Astrocyte of the spinal cord (primary cell): ENCODE measurements at places on chromosomes 13 and 19.

DNA sequence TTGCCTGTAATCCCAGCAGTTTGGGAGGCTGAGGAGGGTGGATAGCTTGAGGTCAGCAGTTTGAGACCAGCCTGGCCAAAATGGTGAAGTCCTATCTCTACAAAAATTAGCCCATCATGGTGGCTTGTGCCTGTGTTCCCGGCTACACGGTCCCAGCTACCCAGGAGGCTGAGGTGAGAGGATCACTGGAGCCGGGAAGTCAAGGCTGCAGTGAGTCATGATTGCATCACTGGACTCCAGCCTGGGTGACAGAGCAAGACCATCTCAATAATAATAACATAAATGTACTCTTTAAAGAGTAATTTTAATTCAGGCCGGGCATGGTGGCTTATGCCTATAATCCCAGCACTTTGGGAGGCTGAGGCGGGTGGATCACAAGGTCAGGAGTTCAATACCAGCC, 38.7 kb downstream of the SKA3 start:
- peak; percentile 34 for DNase-seq

- DNase-seq: no peak
Observed at GRCh38 chr19:13343514-13343913, 162.8 kb downstream of the CACNA1A start.

GRCh38 chr13:20160306-20161274, at the start of gene GJA3:
Gene GJA3 (minus strand): TSS chr13:20161052. CDS start chr13:20143288, 17,764 bp downstream.
- no peak for DNase-seq

GRCh38 chr19:2015608-2015950, at the start of gene BTBD2:
Gene BTBD2 (minus strand): TSS chr19:2015714. CDS start chr19:2015703, 11 bp downstream.
- peak; percentile 79 for DNase-seq

GRCh38 chr19:8641221-8641907, 10.9 kb downstream of the NFILZ start:
- DNase-seq: no peak

DNA sequence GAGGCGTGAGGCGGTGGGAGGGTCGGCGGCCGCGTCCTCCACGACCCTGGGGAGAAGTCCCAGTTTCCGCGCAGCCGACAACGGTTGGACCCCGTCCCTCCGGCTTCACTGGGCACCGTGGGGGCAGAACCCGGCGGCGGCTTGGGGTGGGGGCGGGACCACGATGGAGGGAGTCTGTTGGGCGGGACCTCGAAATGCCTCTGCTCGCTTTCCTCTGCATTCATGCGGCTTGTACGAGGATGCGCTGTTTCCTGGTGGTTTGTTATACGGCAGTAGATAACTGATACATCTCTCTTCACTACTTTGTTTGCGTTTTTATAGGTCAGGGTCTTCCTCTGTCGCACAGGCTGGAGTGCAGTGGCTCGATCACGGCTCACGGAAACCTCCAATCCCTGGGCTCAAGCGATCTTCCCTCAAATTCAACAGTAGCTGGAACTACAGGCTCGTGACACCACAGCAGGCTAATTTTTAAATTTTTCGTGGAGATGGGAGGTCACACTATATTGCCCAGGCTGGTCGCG, 24.6 kb upstream of the ZNF846 start:
- DNase-seq: peak; percentile 45

DNA sequence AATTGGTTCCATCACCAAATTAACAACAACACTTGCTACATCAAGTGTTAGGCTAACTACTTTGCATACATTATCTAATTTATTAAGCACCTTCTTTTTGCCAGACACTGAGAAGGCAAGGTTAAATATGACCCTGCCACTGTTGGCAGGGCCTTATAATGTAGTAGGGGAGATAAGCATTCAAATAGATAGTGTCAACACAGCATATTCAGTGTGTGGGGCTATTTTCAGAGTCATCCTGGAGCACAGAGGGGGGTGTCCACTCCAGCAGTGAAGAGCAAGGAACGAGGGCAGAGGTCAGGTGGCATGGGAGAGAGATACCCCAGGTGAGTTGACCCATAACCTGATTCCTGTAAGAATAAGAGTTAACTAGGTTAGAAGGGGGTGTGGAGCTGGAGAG, 121.6 kb downstream of the COG6 start:
- no peak for DNase-seq

DNA sequence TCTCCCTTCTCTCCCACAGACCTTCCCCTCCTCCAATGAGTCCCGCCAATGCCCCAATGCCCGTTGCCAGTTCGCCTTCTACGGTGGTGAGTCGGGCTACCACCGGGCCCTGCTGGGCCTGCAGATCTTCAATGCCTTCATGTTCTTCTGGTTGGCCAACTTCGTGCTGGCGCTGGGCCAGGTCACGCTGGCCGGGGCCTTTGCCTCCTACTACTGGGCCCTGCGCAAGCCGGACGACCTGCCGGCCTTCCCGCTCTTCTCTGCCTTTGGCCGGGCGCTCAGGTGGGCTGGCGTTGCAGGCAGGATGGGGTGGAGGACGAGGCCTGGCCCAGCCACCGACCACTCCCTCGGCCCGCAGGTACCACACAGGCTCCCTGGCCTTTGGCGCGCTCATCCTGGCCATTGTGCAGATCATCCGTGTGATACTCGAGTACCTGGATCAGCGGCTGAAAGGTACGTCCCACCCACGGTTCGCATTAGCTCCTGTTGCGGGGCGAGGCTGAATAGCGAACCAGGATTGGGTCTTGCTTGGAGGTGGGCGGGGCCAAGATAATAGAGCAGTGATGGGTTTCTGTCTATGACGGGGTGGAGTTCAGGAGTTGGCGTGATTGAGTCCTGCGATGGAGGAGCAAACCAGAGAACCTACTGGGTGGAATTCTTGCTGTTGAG, 11.1 kb downstream of the SLC44A2 start:
- no peak for DNase-seq

DNA sequence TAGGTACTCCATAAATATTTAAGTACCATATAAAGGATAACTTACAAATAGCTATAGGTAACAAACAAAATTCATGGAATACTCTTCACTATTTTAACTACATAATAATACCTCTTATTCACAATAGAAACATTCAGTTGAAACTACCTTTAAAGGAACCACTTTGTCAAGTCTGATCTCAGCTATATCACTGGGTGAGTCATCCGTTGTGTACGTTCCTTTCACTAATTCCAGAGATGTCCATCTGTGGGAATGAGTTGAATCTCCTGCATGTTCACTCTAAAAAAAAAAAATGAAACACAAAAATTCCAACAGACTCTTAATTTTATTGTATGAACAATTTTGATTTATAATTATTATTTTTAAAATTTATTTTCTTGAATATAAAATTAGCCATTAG, 149.4 kb upstream of the FBXL3 start:
- DNase-seq: peak; percentile 71

- DNase-seq: no peak
Observed at GRCh38 chr19:1133471-1133929, 29.7 kb downstream of the GPX4 start.

DNA sequence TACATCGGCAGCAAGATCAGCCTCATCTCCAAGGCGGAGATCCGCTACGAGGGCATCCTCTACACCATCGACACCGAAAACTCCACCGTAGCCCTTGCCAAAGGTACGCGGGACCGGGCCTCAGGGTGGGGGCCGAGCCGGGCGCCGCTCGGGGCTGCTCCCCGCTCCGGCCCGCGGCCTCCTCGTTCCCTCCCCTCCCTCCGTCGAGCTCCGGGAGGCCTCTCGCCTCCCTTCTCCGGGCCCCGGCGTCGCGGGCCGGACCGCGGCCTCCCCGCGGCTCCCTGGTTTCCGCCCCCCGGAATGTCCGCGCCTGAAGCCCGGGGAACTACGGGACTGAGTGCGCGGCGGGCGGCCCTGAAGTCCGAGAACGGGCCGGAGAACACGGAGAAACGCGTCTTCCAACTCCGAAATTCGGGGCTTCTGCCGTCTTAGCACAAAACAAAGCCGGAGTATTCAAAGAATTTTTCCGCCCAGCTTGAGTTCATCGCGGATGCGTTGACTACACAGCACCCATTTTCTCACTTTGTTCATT, 423 bp downstream of the LSM14A start:
- DNase-seq: peak; percentile 41

GRCh38 chr13:70363991-70364390, 255.7 kb upstream of the KLHL1 start:
- DNase-seq: no peak

DNA sequence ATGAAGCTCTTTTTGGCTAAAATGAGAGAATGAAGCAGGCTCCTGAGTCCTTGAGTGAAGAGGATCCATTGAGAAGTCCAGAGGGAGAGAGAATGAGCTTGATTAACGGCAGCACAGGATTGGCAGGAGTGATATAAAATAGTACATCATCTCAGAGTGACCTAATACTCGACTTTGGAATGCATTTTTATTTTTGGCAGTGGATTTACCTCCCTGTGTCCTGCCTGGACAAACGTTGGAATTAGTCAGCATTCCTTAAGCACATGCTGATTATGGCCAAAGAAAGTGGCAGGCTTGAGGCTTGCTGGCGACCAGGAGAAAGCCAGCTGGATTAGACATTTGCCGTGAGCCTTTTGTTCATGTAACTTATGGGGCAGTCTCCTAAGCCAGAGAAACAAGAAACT, 22.9 kb downstream of the LRCH1 start:
- peak; percentile 71 for DNase-seq

GRCh38 chr13:40664350-40665125, 1.9 kb downstream of the FOXO1 start:
- peak; percentile 42 for DNase-seq

DNA sequence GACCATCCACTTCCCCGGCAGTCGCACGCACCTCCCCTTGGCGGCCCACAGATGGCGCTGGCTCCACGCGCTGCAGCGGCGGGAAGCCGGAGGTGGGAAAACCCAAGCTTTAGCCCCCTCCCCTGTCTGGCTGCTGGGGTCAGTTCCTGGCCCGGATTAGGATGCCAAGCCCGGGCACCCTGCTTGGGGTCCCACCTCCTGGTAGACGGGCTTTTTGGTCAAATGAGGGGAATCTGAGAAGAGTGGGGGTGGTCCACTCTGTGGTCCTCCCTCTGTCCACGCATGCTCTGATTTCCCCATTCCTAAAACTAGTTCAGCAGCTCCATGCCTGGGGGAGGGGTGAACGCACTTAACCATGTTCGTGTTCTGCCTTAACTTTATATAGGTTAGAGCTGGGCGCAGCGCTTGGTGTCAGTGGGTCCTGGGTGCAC, 8.1 kb upstream of the ADGRE2 start:
- DNase-seq: no peak

DNA sequence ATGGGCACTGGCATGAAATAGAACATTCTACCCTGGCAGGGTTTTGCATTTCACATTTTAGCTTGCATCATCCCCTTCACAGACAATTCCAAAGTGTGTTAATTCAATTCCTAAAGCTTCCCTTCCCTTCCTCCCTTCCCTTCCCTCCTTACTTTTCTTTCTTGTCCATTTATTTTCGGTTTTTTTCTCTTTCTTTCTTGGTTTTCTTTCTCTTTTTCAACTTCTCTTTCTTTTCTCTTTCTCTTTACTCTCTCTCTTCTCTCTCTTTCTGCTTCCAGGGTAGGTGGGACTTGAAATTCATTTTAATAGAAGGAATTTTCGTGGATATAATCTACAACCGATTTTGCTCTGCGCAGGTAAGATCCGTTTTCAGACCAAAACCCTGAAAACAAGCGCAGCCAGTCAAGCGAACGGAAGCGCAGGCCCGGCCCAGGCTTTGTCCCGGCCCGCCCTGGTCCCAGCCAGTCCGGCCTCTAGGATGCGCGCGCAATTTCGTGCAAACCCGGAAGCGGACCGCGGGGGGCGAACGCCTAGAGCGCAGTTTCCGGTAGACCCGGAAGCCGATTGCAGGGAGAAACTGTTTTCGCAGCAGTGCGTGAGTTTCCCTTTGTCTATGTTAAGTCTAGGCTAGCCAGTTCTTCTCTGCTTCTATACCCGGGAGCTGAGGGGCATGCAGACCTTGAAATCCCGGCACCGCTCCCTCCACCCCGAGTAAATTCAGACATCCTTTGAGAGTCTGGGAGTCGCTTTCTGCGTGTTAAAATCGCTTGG, at the start of gene ZNF528:
TSS of gene ZNF528 (plus strand) at position 540 of the 771 bp plus-strand sequence. CDS start 4,165 bp downstream, outside the sequence.
- DNase-seq: peak; percentile 94

- DNase-seq: peak; percentile 93
Observed at GRCh38 chr19:5308451-5309437, 31.9 kb downstream of the PTPRS start.

DNA sequence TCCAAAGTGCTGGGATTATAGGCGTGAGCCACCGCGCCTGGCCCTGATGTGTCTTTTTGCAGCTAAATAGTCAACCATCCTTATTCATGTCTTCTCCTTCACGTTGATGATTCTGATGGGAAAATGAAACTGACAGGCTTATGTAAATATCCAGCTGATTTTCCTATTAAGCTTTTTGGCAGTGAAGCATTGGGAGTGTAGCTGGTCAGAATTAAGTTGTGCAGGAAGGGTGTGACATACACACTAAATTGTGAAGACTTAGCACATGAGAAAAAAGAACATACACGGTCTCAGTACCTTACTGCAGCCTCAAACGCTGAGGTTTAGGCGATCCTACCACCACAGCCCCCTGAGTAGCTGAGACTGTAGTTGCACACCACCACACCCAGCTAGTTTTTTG, 50.5 kb upstream of the USE1 start:
- DNase-seq: no peak

- DNase-seq: no peak
Observed at GRCh38 chr19:42480335-42481095, 37.8 kb upstream of the CXCL17 start.

DNA sequence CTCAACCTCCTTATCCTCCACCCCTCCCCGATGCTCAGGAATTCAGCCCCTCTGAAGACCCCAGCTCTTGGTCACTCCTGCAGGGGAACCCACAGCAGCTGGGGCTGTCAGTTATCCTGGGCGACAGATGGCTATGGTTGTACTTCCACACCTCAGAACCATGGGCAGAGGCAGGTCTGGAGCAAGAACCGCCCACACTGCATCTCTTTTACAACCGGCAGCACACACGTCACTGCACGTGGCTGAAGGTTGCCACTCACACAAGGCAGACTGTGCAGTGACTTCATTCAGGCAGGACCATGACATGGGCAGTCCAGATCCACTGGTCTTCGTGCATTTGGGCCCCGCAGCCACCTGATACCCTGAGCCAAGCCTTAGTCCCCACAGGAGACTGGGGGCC, 21.5 kb upstream of the SDHAF1 start:
- no peak for DNase-seq

DNA sequence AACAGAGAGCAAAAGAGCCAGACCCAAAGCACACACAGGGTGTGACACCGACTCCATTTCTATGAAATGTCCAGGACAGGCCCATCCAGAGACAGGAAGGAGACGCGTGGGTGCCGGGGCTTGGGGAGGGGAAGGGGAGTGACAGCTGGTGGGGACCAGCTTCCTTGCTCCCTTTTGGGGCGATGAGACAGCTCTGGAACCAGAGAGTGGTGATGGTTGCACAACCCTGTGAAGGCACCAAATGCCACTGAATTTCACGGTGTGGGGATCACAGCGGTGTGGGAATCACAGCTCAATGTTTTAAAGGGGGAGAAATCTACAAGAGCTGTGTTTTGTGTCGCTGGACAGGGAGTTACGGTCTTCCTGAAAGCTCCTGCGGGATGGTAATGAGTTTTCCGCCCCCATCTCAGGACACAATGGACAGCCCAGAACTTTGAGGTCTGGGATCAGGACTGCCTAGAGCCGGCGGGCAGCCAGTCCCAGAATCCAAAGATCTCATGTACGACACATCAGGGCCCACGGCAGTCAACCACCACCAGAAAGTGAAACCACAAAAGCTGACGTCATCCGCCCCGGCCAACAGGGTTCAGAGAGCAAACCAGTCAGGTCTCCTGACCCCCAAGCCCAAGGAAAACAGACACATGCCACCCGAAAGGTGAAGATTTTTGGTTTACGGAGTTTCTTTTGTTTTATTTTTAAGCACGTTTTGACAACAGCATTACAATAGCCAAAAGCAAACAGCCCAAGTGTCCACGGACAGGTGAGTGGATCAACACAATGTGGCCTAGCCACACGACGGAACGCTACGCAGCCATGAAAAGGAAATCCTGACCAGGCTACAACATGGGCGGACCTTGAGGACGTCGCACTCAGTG, 7.3 kb downstream of the SGTA start:
- peak; percentile 50 for DNase-seq

- DNase-seq: no peak
Observed at GRCh38 chr19:8517551-8518442, 3.8 kb upstream of the ZNF414 start.
